A549 treated with GW870086 at 1 μM for 4 hours (cell line): ENCODE measurements at places on chromosomes 13 and 19. TPM values are rescaled to one million over a fixed set of nuclear protein-coding genes. Genes with fewer than 3 reads are reported as not detected.

The RSPH6A gene
- total RNA-seq = not detected in 5 replicates

The TMC4 gene
- 0.53 to 1.7 TPM (median 0.91 TPM) in 5 replicates for total RNA-seq

The LILRA5 gene
- total RNA-seq = not detected in 5 replicates

The ZNF177 gene
- 0.22 to 0.64 TPM (median 0.59 TPM) in 5 replicates for total RNA-seq

The SYT3 gene
- 0.29 to 0.74 TPM (median 0.53 TPM) in 5 replicates for total RNA-seq

The WDR87 gene
- total RNA-seq = not detected in 5 replicates

The NANOS3 gene
- total RNA-seq = 2.0 to 3.6 TPM (median 3.1 TPM) in 5 replicates
